Fibroblast of mammary gland (primary cell): ENCODE measurements at places on chromosomes 11 and 22.

DNA sequence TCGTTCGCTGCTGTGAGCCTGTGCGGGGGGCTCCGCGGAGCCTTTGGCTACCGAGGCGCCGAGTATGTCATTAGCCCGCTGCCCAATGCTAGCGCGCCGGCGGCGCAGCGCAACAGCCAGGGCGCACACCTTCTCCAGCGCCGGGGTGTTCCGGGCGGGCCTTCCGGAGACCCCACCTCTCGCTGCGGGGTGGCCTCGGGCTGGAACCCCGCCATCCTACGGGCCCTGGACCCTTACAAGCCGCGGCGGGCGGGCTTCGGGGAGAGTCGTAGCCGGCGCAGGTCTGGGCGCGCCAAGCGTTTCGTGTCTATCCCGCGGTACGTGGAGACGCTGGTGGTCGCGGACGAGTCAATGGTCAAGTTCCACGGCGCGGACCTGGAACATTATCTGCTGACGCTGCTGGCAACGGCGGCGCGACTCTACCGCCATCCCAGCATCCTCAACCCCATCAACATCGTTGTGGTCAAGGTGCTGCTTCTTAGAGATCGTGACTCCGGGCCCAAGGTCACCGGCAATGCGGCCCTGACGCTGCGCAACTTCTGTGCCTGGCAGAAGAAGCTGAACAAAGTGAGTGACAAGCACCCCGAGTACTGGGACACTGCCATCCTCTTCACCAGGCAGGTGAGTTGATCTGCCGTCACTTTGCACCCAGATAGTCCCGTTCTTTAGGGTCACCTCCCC lies 1.0 kb downstream of the ADAMTS15 start:
- no peak for DNase-seq

- DNase-seq: no peak
Observed at GRCh38 chr11:45881708-45882368, 3.6 kb upstream of the MAPK8IP1 start.

- DNase-seq: no peak
Observed at GRCh38 chr11:134063991-134064747, 4.7 kb upstream of the JAM3 start.

DNA sequence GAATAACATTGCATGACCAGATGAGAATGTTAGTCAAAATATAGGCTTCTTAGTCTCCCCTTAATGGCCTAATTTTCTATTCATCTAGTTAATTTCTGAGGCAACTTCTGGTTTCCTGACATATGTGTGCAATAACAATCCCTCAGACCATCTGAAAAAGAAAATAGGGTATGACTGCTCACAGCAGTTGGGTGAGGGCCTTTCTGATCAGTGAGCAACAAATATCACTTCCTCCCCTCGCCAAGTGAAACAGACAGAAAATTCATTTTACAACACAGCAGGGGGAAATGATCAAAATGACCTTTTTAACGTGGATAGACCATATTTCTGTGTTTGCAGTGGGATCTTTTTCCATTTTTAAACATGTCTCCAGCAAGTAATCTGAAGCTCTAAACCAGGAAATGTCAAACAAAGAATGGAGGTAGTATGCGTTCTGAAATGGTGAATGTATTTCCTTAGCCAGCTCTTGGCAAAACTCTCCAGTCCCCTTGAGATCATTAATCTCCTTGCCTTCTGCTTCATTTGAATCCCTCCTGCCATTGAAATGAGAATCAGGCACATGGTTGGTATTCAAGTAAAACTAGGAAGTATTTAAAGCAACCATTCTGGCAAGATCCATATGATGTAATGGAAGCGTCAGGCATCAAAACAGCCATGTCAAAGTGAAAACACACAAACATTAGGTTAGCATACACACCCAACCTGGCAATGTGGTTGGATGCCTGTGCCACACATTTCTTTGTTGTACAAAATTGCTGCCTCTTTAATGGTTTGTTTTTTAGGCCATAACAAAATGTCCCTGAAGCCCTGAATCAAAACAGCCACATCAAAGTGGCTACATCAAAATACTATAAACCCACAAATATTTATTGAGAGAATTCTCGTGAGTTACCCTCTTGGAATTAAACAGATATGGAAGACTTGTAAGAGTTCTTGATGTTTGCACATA lies 100.1 kb downstream of the SLC1A2 start:
- no peak for DNase-seq

- DNase-seq: no peak
Observed at GRCh38 chr11:60165538-60165937, 17.3 kb downstream of the MS4A6A start.

GRCh38 chr22:37932821-37933578 lies 20.4 kb downstream of the C22orf23 start:
- DNase-seq: no peak

DNA sequence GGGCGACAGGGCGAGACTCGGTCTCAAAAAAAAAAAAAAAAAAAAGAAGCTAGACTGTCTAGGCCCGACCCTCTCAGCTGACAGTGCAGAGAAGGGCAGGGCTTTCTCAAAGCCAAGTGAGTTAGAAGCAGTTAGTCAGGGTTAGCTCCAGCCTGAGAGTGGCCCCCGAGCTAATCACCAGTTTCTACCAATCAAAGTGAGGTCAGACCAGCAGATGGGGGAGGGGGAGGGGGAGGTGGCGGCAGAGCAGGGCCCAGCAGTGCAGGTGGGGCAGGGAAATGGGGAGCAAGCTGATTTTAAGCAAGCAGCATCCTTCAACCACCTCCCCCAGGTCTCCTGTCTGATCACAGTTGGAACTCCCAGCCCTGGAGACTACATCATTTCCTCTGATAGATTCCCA lies 55.3 kb upstream of the PRR5 start:
- DNase-seq: no peak

- peak; percentile 10 for DNase-seq
Observed at GRCh38 chr11:18245396-18245795, 3.1 kb downstream of the SAA2 start.

DNA sequence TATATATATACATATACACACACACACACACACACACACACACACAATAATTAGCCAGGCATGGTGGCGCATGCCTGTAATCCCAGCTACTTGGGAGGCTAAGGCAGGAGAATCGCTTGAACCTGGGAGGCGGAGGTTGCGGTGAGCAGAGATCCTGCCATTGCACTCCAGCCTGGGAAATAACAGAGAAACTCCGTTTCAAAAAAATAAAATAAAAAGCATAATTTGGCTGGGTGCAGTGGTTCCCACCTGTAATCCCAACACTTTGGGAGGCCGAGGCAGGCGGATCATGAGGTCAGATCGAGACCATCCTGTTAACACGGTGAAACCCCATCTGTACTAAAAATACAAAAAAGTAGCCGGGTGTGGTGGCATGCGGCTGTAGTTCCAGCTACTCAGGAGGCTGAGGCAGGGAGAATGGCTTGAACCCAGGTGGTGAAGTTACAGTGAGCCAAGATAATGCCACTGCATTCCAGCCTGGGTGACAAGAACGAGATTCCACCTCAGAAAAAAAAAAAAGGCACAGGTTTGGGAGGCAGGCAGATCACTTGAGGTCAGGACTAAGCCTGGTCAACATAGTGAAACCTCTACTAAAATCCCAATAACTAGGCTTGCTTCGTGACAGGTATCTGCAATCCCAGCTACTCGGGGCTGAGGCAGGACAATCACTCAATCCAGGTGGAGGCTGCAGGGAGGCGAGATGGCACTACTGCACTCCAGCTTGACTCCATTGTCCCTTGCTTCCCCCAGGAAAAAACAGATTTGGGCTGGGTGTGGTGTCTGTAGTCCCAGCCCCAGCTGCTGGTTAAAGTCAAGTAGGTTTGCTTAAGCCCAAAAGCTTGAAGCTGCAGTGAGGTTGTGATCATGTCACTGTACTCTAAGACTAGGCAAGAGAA lies 11.8 kb upstream of the WDR74 start:
- DNase-seq: peak; percentile 30

GRCh38 chr22:23533328-23533762 lies 46.7 kb downstream of the IGLL1 start:
- no peak for DNase-seq

GRCh38 chr22:37774728-37775127 lies 33.0 kb upstream of the GCAT start:
- no peak for DNase-seq

GRCh38 chr11:131664816-131665215 lies 294.4 kb downstream of the NTM start:
- no peak for DNase-seq

- no peak for DNase-seq
Observed at GRCh38 chr11:70888061-70888460, 364.3 kb downstream of the SHANK2 start.

DNA sequence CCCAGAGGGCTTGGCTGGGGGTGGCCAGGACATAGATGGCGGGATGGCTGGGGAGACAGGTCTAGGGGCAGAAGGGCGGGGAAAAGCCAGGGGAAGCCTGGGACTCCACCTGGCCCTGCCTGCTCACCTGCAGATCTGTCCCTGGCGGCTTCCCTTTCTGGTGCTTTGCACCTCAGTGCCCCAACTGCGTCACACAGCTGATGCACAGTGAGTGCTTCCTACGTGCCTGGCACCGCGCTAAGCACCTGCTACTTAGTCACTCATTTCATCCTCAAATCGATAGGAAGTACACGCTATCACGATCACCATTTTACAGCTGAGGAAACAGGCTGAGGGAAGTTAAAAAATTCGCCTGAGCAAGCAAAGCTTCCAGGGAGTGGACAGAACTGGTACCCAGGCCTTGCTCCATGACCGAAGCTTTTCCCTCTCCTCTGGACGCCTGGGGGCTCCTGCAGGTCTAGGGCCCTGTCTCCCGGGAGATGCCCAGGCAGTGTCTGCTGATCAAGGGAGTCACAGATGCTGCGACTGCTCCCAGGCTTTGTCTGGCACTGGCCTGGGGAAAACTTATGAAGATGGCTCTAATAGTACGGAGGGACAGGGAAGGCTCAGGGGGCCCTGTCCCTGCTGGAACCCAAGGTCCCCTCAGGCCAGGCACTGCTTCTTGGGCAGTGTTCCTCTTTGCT lies 63.0 kb upstream of the TTLL12 start:
- DNase-seq: no peak

DNA sequence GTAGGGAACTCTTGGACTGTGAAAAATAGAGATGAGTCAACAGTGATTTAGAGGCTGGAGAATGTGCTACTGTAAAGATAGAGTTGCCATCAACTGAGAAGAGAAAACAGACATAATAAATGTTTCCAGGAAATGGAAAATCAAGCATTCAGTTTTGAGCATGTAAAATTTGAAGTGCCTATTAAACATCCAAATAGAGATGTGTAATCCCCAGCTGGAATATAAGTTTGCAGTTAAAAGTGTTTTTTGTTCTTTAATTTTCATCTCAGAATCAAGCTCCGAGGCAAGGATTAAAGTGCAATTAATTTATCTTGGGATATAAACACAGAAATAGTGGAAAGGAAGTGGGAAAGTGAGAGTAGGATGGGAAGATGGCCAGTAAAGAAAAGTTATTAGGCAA lies 666.0 kb upstream of the RAG2 start:
- no peak for DNase-seq

GRCh38 chr22:41357191-41357590 lies 24.6 kb upstream of the TEF start:
- DNase-seq: no peak

DNA sequence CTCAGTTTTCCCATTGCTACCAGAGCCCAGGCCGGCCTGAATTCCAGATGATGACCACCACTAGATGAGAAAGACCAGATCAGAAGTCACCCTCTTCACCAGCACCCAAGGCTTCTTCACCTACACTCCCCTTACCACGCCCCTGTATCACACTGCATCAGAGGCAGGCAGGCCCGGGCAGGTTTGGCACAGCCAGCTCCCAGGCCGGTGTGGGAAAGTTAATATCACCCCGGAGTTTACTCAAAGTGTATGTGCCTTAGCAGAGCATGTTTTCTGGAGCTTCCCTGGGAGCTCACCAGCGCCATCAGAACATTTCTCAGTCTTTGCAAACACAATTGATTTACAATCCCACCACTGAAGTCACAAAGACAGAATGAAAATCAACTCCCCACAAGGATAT lies 47.5 kb upstream of the POU2AF1 start:
- DNase-seq: no peak

GRCh38 chr11:57638005-57638781 lies 11.5 kb downstream of the YPEL4 start:
- peak; percentile 83 for DNase-seq

DNA sequence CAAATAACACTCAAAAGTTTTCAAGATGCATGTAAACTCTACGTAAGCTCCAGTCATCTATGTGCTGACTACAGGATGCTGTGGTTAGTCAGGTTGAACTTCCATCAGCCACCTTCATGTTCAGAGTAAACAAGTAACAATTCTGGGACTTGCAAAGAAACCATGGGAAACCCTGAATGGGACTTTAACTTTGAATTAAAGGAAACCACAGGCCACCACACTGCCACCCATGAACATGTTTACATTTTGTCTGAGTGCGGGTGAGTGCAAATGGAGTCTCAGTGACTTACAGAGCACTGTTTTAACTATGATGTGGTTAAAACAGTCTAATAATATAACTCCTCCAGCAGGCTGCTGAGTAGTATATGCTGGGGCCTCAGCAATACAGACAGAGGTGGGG lies 12.9 kb upstream of the SYTL2 start:
- DNase-seq: no peak

DNA sequence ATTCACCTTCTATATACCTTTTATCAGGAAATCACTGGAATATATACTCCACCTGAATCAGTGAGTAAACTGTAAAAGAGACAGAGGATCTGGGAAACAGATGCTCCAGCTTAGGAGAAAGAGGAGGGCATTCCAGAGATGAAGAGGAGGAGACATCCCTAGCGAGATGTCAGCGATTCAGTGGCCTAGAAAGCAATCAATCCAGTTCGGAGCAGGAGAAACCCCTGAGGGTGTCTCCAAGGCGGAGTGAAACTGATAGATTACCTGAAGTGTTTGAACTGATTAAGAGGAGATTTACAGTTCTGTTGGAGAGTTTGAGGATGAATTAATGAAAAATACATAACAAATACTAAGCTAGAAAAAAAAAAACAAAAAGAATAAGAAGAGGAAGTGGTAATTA lies 24.5 kb upstream of the TNRC6B start:
- no peak for DNase-seq

DNA sequence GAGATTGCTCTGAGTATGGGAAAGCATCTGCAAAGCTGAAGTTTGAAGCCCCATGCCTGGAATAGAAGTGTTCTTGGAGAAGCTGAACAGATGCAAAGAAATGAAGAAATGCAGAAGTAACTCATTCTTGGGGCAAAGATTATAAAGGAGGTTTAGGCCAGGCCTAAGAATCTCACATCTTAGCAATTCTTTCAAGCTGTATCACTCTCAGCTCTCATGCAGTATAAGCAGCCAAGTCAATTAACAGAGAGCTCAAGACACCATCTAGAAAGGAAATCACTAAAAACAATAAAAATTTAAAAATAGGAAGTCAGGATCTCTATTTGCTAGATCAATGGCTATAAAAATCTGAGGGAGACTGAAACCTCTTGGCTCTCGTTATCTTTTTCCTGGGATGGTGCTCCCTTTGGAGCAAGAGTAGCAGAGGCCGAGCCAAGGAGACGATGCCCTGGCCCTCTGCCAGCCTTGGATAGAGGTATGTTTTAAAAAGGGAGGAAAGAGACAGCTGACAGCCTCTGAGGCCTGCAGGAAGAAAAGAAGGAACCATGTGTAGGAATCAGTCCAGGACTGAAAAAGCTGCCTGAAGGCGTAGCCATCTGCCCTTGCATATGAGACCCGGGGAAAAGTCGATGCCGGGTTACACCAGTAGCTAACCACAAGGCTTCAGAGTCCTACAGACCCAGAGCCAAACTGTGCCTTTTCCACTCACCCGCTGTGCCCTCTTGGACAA lies 229.8 kb downstream of the BLID start:
- DNase-seq: peak; percentile 16
